ENCODE measurements at places on chromosomes 16 and 17.
A peak's percentile ranks its signal among the peaks of the same experiment; 100 is the strongest.

DNA sequence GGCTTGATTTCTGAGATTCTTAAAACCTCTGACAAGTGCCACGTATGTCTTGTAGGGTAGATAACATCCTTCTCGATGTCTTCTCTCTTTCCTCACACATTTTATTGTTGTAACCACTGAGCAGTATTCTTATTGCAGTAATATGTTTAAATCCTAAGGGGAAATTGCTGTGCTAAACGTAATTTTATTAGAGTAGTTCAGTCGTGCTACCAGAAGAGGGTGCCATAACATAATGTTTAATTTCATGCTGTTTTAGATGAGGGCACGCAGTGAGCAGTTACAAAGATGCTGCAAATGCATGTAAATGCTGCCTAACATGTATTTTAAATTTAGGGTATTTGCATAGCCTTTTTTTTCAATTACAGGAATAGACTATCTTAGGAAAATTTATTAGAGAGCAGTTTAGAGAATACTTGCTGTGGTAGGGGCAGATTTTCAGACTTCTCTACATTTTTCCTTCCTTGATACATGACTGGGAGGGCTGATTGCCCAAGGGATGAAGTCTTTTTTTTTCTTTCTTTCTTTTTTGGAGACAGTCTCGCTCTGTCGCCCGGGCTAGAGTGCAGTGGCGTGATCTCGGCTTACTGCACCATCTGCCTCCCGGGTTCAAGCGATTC is 51.7 kb downstream of the GAN start:
- DNase-seq, result peak; percentile 64

DNA sequence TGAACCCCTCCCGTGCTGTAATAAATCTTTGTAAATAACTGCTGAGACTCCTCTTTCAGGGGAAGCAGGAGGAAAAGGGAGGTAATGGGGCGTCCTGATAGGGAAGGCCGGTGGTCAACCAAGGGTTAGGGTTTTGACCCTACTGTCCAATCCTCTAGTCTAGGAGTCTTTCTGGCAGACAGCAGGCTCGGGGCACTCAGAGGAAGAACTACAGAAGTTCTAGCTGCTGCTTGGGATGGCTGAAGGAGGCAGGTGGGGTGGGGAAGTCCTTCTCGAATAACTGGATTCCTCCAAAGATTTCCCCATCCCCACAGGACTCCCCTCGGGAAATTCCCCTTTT is 387 bp upstream of the STARD3 start:
- no peak for DNase-seq

DNA sequence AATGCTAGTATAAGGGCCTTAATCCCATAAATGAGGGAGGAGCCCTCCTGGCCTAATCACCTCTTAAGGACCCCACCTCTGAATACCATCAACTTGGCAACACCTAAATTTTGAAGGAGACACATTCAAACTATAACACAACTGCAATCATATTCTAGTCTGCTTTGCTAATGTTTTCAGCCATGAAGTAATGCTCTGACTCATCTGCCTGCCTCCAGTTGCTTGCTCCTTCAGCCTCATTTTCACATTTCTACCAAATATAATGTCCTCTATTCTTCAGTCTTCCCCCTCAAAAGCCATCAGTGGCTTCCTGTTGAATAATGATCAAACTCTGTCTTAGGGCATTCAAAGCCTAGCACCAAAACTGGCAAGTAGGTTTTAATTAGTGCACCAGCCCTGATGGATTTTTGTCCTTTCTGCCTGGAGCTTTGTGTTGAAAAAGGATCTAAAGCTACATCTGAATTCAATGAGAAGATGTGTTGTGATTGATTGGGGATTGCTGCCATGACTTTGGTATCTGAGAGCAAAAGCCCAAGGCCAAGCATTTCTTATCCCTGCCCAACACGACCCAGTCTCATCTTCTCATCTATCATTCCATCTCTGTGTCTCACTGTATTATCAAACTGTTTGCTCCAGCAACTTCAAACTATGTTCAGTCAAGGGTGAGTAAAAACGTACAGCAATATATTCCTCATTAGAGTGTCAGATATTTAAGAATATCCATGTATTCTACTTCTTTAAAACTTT is 140.8 kb upstream of the ELAC2 start:
- DNase-seq, result no peak

- DNase-seq, result peak; percentile 77
These were observed at the start of gene ULK2 for GRCh38 chr17:19867329-19868078. Gene ULK2 (minus strand): TSS chr17:19867936. CDS start chr17:19867417, 519 bp downstream.

GRCh38 chr16:10539236-10539635 is 41.2 kb downstream of the EMP2 start:
- no peak for DNase-seq

DNA sequence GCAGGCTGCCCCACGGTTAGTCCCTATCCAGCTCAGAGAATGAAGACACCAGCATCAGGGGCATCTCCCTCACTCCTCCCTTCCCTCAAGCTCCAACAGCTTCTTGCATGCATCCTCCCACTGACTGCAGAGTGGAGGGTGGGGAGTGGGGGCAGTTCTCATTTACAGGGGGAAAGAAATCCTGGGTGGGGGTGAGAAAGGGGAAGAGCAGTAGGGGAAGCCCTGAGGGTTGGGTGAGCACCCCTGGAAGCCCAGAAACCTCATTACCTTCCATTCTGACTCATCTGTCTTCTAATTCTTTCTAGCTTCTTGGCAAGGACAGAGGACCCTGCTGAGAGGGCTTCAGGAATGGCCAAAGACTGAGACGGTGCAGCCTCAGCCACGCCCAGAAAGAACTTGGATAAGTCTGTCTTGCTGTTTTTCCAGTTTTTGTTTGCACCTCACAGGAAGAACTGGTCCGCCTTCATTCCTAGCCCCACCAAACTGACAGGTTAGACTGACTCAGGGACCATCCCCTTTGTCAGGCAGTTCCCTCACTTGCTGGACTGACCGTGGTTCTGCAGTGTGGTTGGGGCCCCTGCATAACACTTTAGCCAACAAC is 52.5 kb upstream of the WSB1 start:
- no peak for DNase-seq

GRCh38 chr17:30235386-30236296 is at the start of gene SLC6A4:
Gene SLC6A4 (minus strand): TSS chr17:30235697. CDS start chr17:30221958, 13,739 bp downstream.
- no peak for DNase-seq

DNA sequence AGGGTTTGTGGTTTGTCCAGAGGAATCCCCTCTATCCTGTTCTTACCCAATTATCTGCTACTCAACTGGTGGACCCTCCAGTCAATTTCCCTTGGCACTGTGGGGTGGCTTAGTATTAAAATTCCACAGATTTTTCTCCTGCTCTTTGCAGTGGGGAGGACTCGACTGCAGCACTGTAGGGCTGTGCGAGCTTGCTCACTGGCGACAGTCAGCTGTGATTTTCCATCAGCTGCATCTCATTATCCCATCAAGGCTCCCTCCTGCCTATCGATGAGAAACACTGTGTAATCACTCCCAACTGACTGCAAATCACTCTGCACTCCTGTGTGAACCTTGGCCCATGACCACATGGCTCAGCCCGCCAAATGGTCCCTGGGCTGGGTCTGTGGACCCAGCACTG is 90.5 kb upstream of the MAF start:
- DNase-seq, result no peak

DNA sequence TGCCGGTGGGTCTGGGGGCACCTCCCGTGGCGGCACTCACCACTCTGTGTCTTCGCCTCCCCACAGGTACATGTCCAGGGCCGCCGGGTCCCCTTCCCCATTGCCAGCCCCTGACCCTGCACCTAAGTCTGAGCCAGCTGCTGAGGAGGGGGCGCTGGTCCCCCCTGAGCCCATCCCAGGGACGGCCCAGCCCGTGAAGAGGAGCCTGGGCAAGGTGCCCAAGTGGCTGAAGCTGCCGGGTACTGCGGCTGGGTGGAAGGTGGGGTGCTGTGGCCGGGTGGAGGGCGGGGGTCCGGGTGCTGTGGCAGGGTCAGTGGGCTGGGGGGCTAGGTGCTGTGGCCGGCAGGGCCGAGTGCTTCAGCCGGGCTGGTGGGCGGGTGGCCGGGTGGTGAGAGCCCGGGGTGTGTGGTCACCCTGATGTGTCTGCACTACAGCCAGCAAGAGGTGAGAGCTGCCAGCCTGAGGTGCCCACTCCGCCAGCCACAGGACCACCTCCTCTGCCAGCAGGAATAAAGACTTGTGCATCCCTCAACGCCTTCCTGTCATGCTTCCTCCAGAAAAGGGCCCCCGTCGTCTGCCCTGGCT is 5.7 kb downstream of the CENPX start:
- no peak for DNase-seq

DNA sequence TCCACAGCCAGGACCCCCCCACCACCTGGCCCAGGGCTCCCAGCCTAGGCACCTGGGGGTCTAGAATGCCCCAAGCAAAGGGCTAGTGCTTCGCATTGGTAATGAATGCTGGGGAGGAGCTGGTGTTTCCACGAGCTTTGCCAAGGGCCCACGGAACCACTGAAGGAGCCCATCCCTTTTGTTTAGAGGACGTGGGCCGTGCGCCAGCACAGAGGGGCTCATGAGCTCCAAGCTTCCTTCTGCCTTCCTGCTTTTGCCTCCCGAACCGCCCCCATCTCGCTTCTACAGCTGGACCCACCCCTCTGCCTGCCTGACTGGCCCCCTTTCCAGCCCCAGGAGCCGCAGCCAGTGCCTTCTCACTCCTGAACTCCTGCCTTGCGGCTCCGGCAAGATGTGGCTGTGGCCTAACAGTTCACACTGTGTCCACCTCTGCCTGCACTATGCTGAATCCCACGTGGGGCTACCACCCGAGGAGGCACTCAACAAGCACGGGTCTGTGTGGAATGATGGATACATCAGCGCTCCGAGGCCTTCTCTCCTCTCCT is 31.8 kb upstream of the RASD1 start:
- no peak for DNase-seq

DNA sequence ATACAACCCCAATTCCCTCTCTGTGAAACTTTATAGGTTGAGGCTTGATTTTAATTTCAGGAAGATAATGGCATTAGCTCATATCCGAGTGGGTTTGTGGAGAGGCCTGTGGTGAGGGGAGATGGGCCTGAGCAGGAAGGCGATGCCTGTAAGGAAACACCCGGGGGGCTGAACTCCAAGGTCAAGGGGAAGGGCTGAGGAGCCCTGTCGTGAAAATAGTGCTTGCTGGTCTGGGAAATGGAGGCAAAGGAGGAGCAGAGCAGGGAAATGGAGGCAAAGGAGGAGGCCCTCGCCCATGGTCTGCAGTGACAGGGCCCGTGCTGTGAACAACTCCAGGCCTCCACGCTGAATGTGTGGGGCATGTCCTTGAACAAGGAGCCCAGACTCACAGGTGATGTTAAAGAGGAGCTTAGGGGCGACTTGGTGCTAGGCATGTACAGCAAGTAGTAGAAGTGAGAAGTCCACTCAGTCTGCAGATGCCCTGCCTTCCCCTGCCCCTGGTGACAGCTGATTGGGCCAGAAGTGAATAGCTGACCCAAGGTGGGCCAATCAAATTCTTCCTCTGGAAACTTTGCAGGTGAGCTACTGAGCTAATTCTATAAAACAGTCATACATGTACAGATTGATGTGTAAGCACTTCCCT is 38.1 kb downstream of the MRPS23 start:
- no peak for DNase-seq

- DNase-seq, result no peak
These were observed 19.8 kb downstream of the ACSF2 start for GRCh38 chr17:50445730-50446325.

- DNase-seq, result no peak
These were observed 22.9 kb downstream of the CLTC start for GRCh38 chr17:59642565-59642964.

- no peak for DNase-seq
These were observed 143.1 kb upstream of the CHMP6 start for GRCh38 chr17:80848449-80849102.

GRCh38 chr17:58918072-58918471 is 162.4 kb downstream of the PPM1E start:
- no peak for DNase-seq

DNA sequence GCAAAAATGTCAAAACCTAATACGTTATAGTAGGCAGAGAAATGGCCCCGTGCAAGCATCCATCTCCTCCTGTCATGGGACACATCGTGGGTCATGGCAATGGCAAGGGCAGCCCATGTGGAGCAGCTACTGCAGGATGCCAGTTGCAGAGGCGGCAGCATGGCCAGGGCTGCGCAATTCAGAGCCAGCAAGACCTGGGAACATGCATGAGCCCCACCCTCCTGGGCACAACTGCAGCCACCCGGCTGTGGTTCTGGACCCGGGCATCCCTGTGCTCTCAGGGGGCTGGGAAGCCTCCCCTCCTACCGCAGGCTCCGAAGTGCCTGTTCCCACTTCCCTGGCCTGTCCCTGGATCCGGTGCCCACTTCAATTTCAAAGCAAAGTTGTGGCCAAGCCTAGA is 203.6 kb downstream of the CPPED1 start:
- DNase-seq, result no peak

GRCh38 chr16:69930117-69930776 is 20.9 kb upstream of the CLEC18A start:
- DNase-seq, result no peak

- DNase-seq, result no peak
These were observed 39.2 kb upstream of the ABCC12 start for GRCh38 chr16:48194828-48195556.

DNA sequence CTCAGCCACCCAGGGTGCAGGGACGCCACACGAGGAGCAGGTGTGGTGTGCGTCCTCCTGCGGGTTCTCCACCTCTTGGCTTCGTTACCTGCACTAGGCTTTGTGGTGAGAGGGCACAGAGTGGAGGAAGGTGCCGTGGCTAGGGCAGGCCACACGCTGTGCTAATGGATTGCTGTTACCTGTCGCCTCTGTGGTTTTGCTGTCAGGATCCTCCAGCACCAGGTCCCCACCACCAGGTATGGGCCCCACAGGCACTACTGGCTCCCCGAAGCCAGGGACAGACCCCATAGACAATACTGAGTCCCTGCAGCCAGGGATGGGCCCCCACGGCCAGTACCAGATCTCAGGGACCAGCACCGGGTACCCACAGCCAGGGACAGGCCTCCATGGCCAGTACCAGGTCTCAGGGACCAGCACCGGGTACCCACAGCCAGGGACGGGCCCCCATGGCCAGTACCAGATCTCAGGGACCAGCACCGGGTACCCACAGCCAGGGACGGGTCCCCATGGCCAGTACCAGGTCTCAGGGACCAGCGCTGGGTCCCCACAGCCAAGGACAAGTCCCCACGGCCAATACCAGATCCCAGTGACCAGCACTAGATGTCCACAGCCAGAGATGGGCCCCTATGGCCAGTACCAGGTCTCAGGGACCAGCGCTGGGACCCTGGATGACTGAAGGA is 315.6 kb downstream of the SEC14L1 start:
- peak; percentile 71 for DNase-seq

DNA sequence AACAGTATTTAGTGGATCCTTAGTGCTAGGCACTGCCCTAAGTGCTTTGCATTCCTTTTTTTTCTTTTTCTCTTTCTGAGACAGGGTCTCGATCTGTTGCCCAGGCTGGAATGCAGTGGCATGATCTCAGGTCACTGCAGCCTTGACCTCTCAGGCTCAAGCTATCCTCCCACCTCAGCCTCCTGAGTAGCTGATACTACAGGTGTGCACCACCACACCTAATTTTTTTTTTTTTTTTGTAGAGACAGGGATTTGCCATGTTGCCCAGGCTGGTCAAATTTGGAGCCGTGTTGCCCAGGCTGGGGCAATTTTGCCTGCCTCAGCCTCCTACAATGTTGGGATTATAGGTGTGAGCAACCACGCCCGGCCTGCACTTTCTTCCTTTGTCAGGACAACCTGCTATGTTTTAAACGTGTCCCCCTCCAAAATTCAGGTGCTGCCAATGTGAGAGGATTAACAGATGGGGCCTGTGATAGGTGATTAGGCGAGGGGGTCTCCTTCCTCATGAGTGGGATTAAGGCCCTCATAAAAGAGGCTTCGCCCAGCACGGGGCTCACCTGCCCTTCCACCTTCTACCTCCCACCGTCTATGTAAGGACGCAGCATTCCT is 5.4 kb downstream of the NQO1 start:
- no peak for DNase-seq

All from CD8-positive, alpha-beta T cell (primary cell).